ENCODE measurements at places on chromosomes 5 and 9. TPM values are rescaled to one million over a fixed set of nuclear protein-coding genes. Genes with fewer than 3 reads are reported as not detected.

DNA sequence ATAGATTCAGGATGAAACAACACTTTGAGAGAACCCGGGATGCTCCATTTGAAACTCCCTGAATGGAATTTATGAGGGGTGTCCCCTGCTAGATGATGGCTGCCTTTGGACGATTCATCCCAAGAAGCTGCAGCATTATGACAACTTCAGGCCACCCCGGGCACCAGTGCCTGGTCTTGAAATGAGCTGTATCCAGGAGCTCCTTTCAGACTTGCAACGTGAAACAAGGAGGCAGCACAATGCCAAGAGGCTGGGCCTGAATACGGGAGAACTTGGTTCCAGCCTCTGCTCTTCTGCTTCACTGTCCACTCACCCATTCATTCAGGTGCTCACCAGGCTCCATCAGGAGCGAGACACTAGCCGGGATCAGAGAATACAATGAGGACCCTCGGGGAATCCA lies 78.3 kb downstream of the STK10 start:
- no peak for DNase-seq

- peak; percentile 84 for DNase-seq
Measured at GRCh38 chr9:91500509-91501014, 76.9 kb upstream of the NFIL3 start.

DNA sequence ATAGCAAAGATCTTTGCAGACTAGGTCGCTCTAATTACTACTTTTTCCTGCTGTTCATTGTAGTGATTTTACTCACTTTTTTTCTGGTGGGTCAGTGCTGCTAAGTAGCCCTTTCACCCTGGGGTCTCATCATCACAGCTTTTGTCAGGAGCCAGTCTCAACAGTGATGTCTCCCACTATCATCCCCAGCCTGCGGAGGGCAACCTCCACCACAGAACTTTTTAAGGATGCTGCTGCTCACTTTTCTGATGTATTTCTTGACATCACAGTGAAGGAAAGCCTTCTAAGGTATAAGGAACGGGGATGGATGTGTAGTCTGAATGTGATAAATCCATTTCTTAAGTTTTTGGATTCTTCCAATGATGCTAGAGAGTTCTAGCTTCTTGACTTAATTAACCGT lies 242.5 kb upstream of the RIOK2 start:
- DNase-seq, result no peak

DNA sequence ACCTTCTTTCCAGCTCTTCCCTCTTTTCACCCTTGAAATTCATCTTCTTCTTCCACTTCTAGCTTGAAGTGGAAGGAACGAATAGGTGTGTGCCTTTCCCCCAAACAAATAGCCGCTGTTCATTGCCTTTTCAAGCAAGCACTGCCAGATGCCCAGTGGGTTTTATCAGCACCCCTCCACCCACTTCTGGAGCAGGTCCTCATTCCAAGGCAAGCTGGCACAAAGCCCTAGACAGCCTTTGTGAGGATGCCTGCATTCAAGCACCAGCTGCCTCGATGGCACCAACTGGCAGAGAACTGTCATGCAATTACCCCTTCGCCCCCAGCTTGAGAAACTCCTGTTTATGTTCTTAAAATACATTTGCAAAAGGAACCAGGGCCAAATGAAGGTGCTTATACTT lies 36.5 kb downstream of the SERINC5 start:
- DNase-seq, result no peak

DNA sequence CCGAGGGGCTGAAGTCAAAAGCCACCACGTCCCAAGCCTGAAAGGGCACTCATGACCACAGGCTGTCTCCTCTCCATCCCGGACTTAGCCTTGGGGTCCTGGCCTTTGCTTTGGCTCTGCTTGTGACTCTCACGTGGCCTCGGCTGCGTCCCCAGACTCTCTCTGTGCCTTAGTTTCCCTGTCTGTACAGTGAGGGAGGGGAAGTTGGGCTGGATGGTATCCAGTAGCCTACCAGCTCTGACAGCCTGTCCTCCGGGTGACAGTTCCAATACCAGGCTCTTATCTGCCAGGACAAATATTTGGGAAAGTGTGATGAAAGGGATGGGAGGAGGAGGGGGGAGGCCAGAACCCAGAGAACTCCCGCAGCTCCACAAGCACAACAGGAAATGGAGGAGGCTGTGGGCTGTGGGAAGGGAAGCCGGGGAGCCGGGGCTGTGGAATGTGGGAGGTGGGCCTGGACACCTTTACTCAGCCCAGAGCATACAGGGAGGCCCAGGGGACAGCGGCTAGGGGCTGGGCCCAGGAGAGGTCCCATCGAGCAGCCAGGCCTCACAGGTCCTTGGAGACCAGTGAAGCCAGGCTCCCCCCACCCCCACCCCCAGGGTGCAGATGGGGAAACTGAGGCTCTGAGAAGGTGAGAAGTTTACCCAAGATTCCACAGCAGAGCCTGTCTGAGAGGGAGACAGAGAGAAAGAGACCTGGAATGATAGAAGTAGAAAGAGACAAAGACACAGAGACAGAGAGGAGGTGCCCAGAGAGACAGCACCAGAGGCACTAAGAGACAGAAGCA lies 18.3 kb downstream of the PDGFRB start:
- DNase-seq, result no peak

DNA sequence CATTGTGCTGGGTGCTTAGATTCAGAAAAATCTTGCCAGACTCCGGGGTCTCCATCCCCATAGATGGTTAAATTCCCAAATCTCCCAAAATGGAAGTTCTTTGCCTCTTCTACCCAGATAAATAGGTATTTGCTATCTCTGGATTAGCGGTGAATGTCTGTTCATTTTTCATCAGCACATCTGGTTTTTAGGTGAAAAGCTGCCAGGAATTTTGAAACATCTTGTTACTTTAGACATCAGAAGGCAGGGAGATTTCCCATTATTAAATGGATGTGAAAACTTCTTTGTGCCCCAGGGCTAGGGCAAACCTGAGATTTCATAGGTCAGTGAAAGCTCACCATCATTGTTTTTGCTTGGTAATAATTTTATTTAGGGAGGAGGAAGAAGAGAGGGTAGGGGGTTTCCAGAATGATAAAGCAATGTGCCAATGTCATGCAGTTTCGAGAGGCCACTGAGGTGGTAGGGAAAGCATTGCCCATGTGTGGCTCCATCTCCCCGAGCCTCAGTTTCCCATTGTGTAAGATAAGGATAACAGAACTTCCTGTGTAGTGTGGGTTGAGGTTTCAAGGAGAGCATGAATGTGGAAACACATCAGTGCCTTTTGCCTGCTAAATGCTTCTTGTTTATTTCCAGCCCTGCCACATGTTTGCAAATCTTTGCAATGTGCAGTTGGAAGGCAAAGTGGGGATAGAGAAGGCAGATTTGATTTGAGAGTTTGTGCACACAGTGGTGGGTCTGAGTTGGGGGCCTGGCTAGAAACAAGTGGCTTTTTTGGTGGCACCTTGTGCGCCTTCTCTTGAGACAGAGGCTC lies 147.2 kb upstream of the KLF4 start:
- no peak for DNase-seq

The SPATA31A7 gene
- total RNA-seq, result not detected

The CNTFR gene
- total RNA-seq, result not detected

The LARP1 gene
- 18.4 TPM for total RNA-seq

The MYOT gene
- not detected for total RNA-seq

All from Caki2 (cell line).